ENCODE measurements at places on chromosomes 5 and 9.

GRCh38 chr5:125722550-125722949 lies 700.7 kb upstream of the GRAMD2B start:
- DNase-seq, result no peak

- DNase-seq, result no peak
These were observed 7.0 kb downstream of the MAMDC4 start for GRCh38 chr9:136858844-136859757.

GRCh38 chr9:129996161-129996830 lies 46.7 kb downstream of the FNBP1 start:
- DNase-seq, result no peak

- peak; percentile 14 for DNase-seq
These were observed 63.1 kb downstream of the NACC2 start for GRCh38 chr9:136031741-136032730.

DNA sequence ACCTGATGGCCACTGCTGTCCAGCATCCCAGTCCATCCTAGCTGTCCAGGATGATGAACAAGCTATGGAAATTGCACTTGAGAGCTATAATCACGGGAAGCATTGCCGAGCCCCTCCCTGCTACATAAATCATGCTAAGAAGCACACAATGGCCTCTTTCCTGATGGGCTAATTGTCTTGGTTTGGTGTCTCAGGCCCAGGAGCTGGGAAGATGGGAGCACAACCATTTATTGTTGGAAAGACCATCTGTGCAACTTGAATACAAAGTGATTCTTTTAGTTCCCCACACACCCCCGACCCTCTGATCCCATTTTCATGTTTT lies 80.4 kb downstream of the RGS3 start:
- DNase-seq, result no peak

DNA sequence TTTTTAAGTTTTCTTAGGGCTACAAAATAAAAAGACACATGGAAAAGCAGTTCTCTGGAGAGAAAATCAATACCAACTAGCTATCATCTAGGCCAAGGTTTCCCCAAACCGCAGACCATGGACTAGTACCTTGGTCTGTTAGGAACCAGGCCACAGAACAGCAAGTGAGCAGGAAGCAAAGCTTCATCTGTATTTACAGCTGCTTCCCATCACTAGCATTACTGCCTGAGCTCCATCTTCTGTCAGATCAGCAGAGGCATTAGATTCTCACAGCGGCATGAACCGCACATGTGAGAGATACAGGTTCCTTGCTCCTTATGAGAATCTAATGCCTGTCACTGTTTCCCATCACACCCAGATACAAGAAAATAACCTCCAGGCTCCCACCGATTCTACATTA lies 1907.6 kb upstream of the ACO1 start:
- no peak for DNase-seq

DNA sequence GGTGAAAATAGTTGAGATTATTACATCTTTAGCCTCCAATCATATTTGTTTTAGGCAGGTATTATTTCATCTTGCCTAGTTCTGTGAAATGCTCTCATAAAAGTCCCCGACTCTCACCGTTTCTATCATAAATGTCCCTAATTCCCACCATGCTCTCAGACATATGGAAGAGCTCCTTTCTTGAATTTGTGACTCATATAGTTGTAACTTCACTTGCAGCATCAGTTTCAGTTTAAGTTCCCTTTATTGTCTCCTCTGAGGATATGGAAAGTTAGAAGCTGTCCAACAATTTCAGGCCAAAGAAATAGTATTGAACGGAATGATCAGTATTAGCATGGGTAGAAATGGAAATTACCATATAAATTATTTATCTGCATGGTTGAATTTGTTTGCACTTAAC lies 187.5 kb upstream of the NR4A3 start:
- DNase-seq, result no peak

DNA sequence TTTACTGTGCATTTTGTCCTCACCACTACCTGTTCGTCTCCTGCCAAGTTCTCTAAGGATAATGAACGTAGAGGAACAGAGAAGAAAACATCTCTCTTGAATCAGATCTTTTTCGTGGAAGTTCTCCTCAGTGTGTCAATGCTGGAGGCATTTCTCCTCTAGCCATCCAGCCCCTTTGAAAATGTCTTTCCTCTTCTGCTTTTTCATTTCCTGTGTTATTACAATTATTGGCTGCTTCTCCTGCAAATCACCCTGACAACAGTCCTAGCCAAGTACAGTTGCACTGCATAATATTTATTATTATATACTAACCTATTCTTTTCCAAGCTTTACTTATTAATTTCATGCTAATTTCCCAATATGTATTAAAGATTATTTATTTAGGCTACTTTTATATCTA lies 61.8 kb upstream of the TRPM3 start:
- DNase-seq, result no peak

GRCh38 chr9:73643379-73644013 lies 491.8 kb downstream of the ANXA1 start:
- DNase-seq, result no peak

- no peak for DNase-seq
These were observed 165.7 kb upstream of the SMC2 start for GRCh38 chr9:103928442-103928841.

DNA sequence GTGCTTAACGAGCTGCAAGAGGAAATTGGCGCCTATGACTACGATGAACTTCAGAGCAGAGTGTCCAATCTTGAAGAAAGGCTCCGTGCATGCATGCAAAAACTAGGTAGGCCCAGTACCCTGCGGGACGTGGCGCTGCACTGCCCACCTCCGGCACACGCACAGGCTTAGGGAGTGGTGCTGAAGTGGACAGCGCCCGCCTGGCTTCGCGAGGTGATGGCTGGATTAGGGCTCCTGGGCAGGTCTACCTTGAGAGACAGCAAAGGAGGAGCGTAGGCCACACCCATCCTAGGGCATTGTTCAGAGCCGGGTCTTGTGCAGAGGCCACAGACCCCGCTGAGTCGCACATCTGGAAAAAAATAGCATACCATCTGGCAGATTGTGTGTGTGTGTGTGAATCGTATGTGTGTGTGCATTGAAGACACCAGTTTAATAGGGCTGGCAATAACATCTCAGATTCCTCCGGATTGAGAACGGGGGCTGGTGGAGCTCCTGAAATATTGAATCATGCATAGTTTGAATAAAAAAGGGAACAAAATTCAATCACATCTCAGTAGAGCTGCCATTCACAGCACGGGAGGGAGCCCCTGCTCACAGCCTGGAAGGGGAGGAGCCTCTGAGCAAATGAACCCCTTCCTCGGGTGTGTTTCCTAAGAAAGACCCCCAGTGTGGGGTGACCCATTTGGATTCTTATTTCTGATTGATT lies 11.1 kb downstream of the OLFM1 start:
- DNase-seq, result no peak

GRCh38 chr9:21110708-21111576 lies 30.7 kb downstream of the IFNW1 start:
- DNase-seq, result no peak

GRCh38 chr9:128910906-128911305 lies 9.9 kb upstream of the PHYHD1 start:
- DNase-seq, result no peak

DNA sequence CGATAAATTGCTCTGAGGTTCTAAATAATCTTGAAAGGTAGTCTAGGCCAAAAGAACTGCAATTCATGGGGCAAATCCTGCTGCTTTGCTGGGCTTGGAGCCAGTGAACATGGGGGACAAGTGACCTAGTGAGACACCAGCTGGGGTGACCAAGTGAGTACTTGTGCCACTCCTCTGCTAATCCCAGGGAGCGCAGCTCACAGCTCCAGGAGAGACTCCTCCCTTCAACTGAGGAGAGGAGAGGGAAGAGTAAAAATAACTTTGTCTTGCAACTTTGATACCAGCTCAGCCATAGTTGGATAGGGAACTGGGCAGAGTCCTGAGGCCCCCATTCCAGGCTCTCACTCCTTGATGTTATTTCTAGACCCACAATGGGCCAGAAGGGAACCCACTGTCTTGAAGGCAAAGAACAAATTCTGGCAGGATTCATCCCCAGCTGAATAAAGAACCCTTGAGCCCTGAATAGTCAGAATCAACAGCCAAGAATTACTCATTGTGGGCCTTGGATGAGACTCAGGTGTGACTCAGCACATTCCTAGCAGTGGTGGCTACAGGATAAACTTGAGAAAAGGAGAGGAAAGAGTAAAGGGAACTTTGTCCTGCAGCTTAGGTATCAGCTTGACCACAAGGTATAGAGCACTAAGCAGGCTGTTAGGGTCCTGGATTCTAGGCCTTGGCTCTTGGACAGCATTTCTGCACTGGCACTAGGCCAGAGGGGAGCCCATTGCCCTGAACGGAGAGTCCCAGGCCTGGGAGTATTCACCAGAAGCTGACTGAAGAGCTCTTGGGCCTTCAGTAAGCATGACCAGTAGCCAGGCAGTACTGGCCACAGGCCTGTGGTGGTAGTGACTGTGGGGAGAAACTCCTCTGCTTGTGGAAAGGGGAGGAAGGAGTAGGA lies 288.3 kb upstream of the CDH18 start:
- peak; percentile 56 for DNase-seq

DNA sequence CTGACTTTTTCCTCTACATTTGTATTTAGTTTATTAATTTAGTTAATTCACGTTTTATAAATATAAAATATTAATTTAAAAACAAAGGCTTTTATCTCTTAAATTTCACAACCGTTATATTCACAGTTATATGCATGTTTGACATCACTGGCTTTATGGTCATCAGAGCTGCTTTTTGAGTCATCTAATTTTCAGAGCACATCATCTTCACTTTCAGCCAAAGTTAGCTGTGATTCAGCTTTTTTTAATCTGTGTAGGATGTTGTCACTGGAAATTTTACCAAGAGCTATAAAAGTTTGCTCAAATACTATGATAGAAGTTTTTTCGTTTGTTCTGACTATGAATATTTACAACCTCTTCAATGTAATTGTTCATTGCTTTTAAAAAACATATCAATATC lies 12.4 kb downstream of the CDC37L1 start:
- DNase-seq, result no peak

DNA sequence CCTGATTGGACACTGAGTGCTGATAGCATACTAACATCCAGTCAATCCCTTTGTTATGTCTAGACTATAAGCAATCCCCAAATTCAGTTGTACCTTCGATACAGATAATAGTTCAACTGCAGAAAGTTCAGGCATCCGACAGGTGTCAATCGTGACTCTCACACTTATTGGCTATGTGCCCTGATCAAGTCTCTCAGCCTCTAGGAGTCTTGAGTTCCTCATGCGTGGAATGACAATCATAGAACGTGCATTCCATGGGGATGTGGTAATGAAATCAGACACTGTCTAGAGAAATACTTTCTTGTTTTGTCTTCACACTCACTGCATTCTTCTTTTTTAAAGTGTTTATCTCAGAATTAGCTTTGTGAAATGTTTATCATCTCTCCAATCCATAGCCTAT lies 4.8 kb downstream of the ANKRD34B start:
- no peak for DNase-seq

DNA sequence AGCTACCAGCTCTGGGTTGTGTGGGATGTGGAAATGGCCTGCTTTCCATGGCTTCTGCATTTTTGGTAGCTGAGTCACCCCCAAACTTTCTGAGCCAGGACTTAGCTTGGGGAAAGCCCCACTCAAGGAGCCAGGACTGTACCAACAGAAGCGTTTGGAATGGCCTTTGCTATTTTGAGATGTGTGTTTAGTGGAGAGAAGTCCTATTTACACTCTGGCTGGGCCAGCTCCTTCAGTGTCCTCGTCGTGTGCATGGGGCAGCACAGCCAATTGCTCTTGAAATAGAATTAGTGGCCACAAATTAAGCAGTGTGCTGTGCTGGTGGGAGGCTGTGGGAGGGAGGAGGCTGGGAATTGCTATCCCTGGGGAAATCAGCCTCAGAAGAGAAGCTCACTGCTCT lies 51.6 kb downstream of the ENTREP1 start:
- no peak for DNase-seq

- peak; percentile 55 for DNase-seq
These were observed 321.6 kb downstream of the CEMIP2 start for GRCh38 chr9:71446473-71447411.

GRCh38 chr5:59332236-59332973 lies 561.1 kb downstream of the PDE4D start:
- DNase-seq, result no peak

- no peak for DNase-seq
These were observed 92.1 kb downstream of the CAVIN4 start for GRCh38 chr9:100669968-100670367.

GRCh38 chr9:103804077-103804735 lies 289.9 kb upstream of the SMC2 start:
- no peak for DNase-seq

- no peak for DNase-seq
These were observed 59.4 kb upstream of the SIMC1 start for GRCh38 chr5:176178789-176179188.

GRCh38 chr9:116990592-116990991 lies 303.5 kb downstream of the TRIM32 start:
- DNase-seq, result no peak

GRCh38 chr9:100474082-100474923 lies 1.4 kb downstream of the TMEFF1 start:
- no peak for DNase-seq

GRCh38 chr9:129336130-129336528 lies 158.1 kb upstream of the IER5L start:
- DNase-seq, result no peak

DNA sequence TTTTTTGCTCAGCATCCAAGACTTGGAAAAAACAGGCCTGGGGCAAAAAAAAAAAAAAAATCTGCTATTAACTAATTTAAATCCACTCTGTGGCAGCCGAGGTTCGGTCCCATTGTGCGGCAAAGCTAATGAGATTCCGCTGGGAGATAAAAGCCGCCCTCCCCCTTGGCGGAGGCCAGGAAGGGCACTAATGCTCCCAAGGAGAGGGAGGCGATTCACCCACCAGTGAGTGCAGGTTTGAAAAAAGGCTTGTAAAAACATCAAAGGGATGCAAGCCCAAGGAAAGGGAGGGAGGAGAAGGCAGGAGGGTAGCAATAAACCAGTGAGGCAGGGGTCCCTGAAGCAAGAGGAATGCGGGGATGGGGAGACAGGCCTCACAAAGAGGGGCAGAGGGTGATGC lies 129.5 kb upstream of the RAPGEF1 start:
- no peak for DNase-seq

DNA sequence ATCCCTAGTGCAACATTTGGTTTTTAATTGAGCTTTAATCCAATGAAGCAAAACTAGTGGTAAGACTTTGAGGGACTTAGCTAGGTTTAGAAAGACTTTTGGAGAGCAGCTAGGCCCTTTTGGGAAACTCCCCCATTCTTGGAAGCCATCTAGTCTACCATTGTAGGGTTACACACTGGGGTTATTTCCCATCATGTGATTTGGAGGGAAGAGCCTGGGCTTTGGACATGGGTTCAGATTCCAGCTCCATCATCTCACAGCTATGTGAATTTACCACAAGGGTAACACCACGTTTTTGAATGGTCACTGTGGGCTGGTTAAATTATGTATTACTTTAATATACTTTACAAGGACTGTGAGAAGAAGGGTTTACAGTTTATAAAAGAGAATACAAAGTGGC lies 18.3 kb upstream of the TNFSF15 start:
- DNase-seq, result no peak

Data from RWPE2 (cell line).